ENCODE measurements at places on chromosomes 5 and 9. TPM values are rescaled to one million over a fixed set of nuclear protein-coding genes. Genes with fewer than 3 reads are reported as not detected.
A peak's percentile ranks its signal among the peaks of the same experiment; 100 is the strongest.

- no peak overlapping the region for H3K4me3 ChIP-seq
- no peaks in the 10 kb centered on the region for H3K27me3 ChIP-seq
- H3K4me1 ChIP-seq, result no peaks in the 10 kb centered on the region
- peak; percentile 38 for DNase-seq
Measured at GRCh38 chr9:100150214-100150613, 51.2 kb downstream of the INVS start.

IFNA13 gene
- polyA plus RNA-seq, result not detected

IFNA21 gene
- polyA plus RNA-seq, result not detected

GRCh38 chr9:16421532-16421931 lies 448.9 kb downstream of the BNC2 start:
- no peak overlapping the region for H3K27ac ChIP-seq
- H3K27me3 ChIP-seq, result no peaks in the 10 kb centered on the region
- H3K4me3 ChIP-seq, result no peak overlapping the region
- DNase-seq, result no peak
- H3K4me1 ChIP-seq, result peaks cover 40% of the 10 kb centered on the region

GPX3 gene
- 1,457 TPM for polyA plus RNA-seq

DNA sequence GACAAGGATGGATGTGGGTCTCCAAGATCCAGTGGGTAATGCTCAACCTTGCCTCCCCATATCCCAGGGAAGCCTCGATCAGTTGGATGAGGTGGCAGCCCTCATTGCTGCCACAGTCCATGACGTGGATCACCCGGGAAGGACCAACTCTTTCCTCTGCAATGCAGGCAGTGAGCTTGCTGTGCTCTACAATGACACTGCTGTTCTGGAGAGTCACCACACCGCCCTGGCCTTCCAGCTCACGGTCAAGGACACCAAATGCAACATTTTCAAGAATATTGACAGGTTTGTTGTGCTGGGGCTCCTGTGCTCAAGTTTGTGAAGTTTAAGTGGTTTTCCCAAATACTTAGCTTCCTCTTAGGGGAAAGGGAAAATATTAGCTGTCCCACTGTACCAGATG lies 74.0 kb downstream of the WDR41 start:
- no peaks in the 10 kb centered on the region for H3K36me3 ChIP-seq
- no peak for DNase-seq
- H3K27ac ChIP-seq, result no peak overlapping the region
- H3K27me3 ChIP-seq, result no peaks in the 10 kb centered on the region
- no peaks in the 10 kb centered on the region for H3K4me1 ChIP-seq

DNA sequence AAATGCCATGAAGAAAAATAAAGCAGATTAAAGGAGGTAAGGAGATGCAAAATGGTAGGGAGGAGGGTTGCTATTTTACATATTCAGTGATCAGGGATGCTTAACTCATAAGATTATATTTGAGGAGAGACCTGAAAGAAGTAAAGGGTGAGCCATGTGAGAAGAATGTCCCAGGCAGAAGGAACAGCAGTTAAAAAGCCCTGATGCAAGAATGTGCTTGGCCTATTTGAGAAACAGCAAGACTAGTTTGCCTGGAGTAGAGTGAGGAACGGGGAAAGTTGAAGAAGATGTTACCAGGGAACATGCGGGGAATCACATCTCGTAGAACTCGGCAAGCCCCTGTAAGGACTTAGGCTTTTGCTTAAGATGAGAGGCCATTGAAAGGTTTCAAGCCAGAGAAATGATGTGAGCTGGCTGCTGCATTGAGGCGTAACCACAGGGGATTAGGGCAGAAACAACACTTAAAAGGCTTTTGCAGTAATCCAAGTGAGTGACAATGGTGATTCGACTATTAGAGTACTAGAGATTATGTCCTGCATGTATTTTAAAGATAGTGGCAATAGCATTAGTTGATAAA lies 198.7 kb downstream of the VPS13A start:
- H3K4me1 ChIP-seq, result no peaks in the 10 kb centered on the region
- H3K27ac ChIP-seq, result no peak overlapping the region
- no peak overlapping the region for H3K4me3 ChIP-seq
- H3K36me3 ChIP-seq, result no peaks in the 10 kb centered on the region

DNA sequence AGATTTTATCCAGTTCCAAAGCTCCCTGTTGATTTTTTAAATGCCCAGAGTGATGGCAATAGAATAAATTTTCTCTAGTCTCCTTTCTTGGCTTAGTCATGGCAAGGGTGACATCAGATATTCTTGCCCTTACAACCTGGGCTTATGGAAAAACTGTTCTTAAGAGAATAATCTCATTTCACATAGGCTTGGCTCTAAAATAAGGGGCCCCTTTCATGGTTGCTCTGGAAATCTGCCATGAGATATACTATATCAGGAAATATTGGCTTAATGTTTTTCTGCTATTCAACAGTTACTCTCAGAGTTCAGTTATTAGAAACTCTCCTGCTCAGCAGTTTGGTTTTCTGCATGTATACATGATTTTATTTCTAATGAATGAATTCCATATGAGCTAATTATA lies 7.8 kb downstream of the HMHB1 start:
- H3K27ac ChIP-seq, result no peak overlapping the region
- H3K27me3 ChIP-seq, result no peaks in the 10 kb centered on the region
- no peak for DNase-seq

GRCh38 chr5:102858808-102859207 lies 103.7 kb downstream of the PAM start:
- H3K36me3 ChIP-seq, result no peaks in the 10 kb centered on the region
- H3K27me3 ChIP-seq, result no peaks in the 10 kb centered on the region
- no peak overlapping the region for H3K4me3 ChIP-seq
- H3K4me1 ChIP-seq, result no peaks in the 10 kb centered on the region

GRCh38 chr5:177133096-177133852 lies at the start of gene NSD1:
TSS of gene NSD1 (plus strand) at chr5:177133773. CDS start at chr5:177135104, 1,331 bp downstream.
- H3K36me3 ChIP-seq, result no peaks in the 10 kb centered on the region
- DNase-seq, result peak; percentile 95
- H3K4me3 ChIP-seq, result peak within 1 kb of the TSS; percentile 93
- peaks cover 13% of the 10 kb centered on the region for H3K4me1 ChIP-seq
- peak within 1 kb of the TSS; percentile 96 for H3K27ac ChIP-seq

DNA sequence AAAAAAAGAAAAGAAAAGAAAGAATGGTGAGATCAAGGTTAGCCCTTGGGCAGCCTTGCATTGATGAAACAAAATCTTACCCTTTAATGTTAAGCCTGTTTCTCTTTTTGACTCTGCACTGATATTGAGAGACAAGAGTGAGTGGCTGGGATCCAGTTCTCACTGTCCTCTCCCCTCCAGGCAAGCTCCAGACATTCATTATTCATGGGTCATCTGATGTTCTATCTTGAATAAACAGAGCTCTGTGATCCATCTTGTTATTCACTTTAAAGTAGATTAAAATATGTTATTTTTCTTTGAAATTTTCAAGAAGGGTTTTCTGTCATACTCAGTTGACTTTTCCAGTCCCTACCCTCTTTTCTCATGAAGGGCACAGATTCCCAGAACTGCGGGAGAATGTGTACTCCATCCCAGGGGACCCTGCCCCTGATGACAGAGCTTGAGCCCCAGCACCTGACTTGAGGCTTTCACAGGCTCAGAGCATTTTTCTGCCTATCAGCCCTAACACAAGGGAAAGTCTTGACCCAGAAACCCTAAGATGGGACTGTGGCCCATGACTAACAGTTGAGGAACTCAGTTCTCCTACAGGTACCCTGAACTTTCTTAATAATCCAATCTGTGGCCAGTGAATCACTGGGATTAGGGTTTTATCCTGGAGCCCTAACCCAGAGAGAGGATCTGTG lies 24.1 kb downstream of the ACTL7B start:
- no peak for DNase-seq
- no peaks in the 10 kb centered on the region for H3K27me3 ChIP-seq
- H3K4me1 ChIP-seq, result no peaks in the 10 kb centered on the region
- H3K27ac ChIP-seq, result no peak overlapping the region

IL5 gene
- polyA plus RNA-seq, result not detected

DNA sequence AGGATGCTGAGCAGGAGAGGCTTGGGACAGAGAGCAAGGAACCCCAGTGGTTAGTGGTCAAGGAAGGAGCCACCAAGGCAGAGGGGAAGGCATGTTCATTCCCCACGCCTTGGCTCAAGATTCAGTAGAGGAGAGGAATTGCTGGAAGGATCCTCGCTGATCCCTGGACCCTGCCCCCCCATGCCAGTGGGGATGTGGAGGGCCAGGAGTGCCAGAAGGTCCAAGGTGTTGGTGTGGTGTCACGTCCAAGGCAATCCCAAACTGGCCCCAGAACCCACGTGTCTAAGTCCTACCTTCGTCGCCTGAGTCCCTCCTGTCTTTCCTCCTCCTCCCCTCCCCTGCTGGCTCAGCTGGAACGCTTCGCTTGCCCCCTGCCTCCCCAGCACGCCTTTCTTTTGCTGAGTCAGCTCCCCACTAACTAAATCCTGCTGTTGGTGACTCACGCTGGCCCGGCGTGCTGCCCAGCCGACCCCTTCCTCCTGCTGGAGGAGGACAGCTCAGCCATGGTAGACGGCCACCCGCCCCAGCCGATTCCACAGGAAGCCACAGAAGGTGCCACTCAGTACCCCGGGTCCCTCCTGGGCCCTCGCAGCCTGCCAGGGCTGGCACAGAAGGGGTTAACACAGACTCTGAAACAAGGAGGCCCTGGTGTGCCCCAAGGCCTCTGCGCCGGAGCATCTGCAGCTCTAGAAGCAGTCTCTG lies 37.6 kb upstream of the ORM1 start:
- peak; percentile 92 for DNase-seq
- no peaks in the 10 kb centered on the region for H3K27me3 ChIP-seq
- peaks cover 4% of the 10 kb centered on the region for H3K36me3 ChIP-seq
- H3K4me3 ChIP-seq, result no peak overlapping the region
- no peak overlapping the region for H3K27ac ChIP-seq

GRCh38 chr5:36355516-36355915 lies 53.8 kb upstream of the RANBP3L start:
- no peak overlapping the region for H3K4me3 ChIP-seq
- H3K36me3 ChIP-seq, result no peaks in the 10 kb centered on the region
- no peak for DNase-seq
- H3K4me1 ChIP-seq, result no peaks in the 10 kb centered on the region
- H3K27ac ChIP-seq, result no peak overlapping the region

DNA sequence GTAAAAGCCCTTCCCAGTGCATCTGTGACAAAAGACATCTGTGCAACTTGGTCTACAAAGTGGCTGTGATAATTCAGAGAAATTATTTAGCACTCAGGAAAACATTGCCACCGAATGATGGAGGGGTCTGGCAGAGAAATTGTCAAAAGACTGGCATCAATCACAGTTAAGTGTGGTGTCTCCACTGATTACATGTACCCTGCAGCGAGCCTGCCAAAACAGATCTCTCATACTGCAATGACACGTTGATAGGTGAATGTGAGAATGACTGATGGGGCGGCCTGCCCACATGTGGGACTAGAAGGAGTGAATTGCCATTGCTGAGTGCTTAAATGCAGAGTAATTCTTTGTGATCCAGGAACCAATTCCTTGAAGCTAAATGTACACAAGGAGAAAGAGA lies 136.4 kb upstream of the PCSK5 start:
- no peak overlapping the region for H3K27ac ChIP-seq
- no peaks in the 10 kb centered on the region for H3K27me3 ChIP-seq
- no peaks in the 10 kb centered on the region for H3K36me3 ChIP-seq
- H3K4me1 ChIP-seq, result no peaks in the 10 kb centered on the region
- H3K4me3 ChIP-seq, result no peak overlapping the region
- no peak for DNase-seq

PTRH1 gene
- polyA plus RNA-seq, result 21.2 TPM

NINJ1 gene
- 324 TPM for polyA plus RNA-seq

DNA sequence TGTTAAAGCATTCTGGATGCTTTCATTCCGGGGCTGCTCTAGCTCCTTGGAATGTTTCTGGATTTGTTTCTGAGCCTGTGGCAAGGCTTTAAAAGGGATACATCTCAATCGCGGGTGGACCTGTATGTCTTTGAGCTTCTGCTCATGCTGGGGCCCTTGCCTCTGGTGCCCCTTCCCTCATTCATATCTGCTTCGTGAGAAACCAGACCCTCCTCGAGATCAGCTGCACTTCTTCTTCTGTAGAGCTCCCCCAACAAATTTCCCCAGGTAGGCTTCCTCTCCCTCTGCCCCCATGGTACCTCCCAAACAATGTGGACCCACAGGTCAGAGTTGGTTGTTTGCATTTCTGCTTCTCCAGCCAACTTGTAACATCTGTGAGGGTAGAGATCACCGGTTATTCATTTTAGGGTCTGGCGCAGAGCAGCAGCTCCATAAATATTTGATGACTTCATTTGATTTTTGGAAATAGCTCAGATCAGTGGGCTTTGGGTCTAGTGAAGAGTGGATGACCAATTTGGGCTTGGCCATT lies 6.6 kb downstream of the ZNF618 start:
- H3K27me3 ChIP-seq, result no peaks in the 10 kb centered on the region
- DNase-seq, result no peak

GRCh38 chr5:175688352-175689146 lies 30.7 kb downstream of the HRH2 start:
- H3K27ac ChIP-seq, result peak overlapping the region; percentile 10
- no peaks in the 10 kb centered on the region for H3K36me3 ChIP-seq
- no peaks in the 10 kb centered on the region for H3K4me1 ChIP-seq
- H3K4me3 ChIP-seq, result no peak overlapping the region

DNA sequence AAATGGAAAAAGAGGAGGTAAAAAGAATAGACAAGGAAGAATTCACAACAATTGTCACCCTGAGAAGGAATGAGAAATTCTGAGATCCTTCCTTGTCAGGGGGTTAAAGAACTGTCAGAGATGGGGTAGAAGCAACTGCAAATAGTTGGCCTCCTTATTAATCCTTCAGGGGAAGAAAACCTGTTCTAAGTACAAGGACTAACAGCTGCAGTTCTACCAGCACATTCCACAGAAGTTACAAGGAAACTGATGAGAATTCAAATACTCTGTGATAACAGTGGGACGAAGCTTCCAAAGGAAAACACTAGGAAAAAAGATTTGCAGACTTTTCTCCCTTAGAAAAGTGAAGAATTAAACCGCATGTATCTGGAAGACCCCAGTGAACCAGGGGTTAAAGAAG lies 93.7 kb downstream of the OR2K2 start:
- no peak overlapping the region for H3K4me3 ChIP-seq
- no peaks in the 10 kb centered on the region for H3K4me1 ChIP-seq
- no peaks in the 10 kb centered on the region for H3K36me3 ChIP-seq
- H3K27ac ChIP-seq, result no peak overlapping the region

SAPCD2 gene
- 2.1 TPM for polyA plus RNA-seq

DNA sequence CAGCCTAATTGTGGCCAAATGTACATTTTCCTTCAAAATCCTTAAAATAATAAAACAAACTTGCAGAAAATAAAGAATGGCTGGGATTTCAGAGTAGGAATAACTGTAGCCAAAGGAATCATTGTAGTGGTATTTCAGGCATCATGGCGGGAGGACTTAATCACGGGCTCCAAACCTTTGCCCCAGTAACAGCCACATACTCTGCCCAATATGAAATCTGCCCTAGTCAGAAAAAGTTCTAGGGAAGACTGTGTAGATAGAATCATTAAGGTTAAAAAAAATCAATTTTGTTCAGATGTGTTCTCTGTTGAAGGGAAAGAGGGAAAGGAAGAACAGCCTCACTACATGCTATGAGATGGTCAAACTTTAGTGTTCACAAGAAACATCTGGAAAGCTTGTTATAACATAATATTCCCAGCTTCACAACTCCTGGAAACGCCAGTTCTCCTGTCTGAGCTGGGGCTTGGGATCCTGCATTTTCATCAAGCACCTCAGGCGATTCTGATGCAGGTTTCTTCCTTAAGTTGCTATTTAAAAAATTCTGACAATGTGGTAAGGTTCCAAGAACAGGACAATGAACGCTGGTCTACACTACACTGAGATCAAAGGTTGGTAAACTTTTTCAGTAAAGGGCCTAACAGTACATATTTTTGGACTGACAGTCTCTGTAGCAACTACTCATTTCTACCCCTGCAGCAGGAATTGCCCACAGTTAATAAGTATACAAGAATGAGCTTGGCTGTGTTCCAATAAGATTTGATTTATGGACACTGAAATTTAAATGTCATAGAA lies 87.9 kb downstream of the CEMIP2 start:
- H3K4me1 ChIP-seq, result peaks cover 16% of the 10 kb centered on the region
- H3K4me3 ChIP-seq, result no peak overlapping the region
- DNase-seq, result no peak

Measured in lung (tissue), 17 donors.